ENCODE measurements at places on chromosomes 16 and 17.

DNA sequence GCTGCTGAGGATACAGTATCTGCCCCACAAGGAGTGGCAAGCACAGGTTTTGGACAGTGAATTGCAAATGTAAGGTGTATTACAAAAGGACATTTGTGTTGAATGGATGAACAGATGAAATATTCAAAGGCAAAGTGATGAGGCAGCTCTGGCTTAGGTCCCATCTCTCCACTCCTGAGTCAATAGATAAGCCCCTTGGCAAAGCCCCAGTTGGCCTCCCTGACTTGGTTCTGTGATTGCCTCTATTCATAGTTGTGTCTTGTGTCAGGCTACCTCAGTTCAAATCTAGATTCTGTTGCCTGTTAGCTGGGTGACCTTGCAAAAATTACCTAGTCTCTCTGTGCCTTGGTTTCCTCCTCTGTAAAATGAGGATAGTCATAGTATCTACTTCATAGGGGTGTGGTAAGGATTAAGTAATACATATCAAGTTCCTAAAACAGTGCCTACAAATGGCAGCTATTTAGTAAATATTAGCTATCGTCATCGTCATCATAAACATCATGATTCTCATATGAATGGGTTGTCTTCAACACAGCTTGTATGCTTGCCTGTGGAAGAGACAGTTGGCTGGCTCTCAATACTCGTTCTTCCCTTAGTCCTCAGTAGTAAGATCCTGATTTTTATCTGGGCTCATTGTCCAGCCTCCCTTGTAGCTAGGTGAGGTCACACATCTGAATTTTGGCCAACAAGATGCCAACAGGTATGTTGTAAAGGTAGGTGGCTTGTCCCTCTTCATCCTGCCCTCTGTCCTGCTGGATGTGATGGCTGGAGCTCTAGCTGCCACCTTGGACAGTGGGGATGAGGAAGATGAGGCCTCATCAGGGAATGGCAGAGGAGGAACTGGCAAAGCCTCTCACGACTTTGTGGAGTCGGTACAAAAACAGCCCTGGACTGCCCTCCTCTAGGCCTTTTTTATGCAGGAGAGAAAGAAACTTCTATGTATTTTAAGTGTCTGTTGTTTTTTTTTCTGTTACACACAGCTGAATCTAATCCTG is 2.1 kb upstream of the MFAP4 start:
- no peak for DNase-seq

- DNase-seq = peak; percentile 63
Observed at GRCh38 chr16:27311448-27311830, 2.3 kb upstream of the IL4R start.

DNA sequence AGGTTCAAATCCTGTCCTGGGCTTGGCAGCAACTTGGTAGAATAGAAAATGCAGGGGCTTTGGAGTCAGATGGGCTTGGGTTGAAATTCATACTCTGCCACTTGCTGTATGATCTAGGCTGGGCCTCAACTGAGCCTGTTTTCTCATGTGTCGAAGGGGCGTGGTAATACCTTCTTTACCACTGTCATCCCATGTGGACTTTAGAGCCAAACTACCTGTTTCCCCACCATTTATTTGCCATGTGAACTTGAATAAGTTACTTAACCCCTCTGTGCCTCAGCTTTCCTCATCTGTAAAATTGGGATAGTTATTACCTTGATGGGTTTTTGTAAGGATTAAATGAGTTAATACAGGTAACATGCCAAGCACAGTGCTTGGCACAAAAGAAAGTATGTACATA is 106.0 kb downstream of the COPRS start:
- DNase-seq = no peak

GRCh38 chr17:67272312-67273047 is 27.5 kb upstream of the HELZ start:
- DNase-seq = no peak

GRCh38 chr17:11240841-11241610 is at the start of gene SHISA6:
Gene SHISA6 (plus strand): TSS chr17:11241213.
- no peak for DNase-seq

DNA sequence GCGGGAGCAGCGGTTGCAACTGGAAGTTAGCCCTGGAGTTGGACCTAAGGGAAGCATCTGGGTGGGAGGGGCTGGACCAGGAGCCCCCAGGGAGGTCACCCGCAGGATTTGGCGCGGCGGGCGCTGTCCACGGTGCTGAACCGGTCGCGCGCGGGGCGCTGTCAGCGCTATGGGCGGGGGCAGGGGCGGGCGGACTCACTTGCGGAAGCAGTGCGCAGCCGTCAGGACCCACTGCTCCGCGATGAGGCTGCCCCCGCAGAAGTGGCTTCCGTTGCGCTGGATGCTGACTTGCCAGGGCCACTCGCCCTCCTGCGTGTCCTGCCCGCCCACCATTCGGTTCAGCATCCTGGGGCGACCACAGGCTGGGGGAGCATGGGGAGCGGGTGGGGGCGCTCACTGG is 4.5 kb downstream of the PRSS27 start:
- peak; percentile 28 for DNase-seq

DNA sequence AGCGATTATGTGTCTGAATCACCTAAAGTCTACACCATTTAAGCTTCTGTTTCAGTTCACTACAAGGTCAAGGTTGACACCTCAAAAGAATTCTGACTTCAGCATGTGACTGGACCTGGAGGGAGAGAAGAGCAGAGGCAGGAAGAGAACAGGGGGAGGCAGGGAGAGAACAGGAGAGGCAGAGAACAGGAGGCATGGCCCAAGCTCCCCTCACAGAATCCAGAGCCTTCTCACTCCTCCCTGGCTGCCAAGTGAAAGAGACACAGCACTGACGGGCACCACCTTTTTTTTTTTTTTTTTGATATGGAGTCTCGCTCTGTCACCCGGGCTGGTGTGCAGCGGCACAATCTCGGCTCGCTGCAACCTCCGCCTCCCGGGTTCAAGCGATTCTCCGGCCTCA is 11.4 kb downstream of the GGA2 start:
- DNase-seq = no peak

DNA sequence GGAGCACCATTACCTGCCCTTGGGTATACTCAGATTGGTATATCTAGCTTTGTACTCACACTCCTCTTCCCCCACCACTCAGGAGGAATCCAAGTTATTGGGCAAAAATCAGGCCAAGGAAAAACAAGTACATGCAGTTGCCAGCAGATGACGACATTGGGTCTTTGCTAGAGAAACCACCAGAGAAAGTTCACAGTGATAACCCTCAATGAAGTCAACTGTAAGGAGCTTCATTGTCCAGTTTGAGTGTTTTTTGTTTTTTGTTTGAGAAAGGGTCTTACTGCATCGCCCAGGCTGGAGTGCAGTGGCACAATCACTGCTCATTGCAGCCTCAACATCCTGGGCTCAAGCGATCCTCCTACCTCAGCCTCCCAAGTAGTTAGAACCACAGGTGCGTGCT is 34.6 kb upstream of the TOX3 start:
- DNase-seq = no peak
